OCI-M1 (cell line): ENCODE measurements at places on chromosomes 5 and 9.

DNA sequence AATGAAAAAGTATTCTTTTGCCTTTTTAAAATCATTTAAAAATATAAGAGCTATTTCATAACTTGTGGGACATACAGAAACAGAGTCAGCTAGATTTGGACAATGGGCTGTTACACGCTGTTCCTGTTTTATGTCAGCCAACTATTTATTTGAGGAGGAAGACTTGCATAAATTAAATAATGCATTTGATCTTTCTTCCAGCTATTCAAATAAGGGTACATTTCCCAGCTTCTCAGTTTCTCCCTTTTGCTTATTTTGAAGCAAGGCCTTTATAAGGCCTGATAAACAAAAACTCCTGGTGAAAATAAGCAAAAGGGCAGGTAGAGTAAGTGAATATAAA is 6.5 kb downstream of the STOM start:
- no peak for DNase-seq

- DNase-seq = peak; percentile 78
These were observed 12.3 kb downstream of the IFNA21 start for GRCh38 chr9:21154018-21154608.

GRCh38 chr5:79612667-79613198 is 492 bp downstream of the TENT2 start:
- peak; percentile 83 for DNase-seq

DNA sequence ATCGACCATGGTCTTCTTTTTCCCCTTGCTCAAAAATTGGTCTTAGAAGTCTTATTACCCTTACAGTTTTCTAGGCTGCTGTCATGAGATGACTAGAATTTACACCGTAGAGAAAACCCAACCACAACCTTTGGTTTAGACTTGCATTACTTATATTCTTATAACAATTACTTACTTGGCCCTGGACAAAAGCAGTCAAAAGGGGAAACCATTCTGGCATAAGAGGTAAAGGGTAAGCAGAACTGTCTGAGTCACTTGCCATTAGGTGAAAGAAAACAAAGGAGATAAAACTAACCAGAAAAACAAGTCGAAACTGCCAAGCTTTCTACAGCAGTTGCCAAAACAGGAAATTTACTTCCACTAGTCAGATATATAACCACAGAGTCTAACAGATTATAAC is 17.9 kb downstream of the TMEM245 start:
- DNase-seq = peak; percentile 83

GRCh38 chr5:78007233-78007632 is 231.1 kb upstream of the TBCA start:
- no peak for DNase-seq

DNA sequence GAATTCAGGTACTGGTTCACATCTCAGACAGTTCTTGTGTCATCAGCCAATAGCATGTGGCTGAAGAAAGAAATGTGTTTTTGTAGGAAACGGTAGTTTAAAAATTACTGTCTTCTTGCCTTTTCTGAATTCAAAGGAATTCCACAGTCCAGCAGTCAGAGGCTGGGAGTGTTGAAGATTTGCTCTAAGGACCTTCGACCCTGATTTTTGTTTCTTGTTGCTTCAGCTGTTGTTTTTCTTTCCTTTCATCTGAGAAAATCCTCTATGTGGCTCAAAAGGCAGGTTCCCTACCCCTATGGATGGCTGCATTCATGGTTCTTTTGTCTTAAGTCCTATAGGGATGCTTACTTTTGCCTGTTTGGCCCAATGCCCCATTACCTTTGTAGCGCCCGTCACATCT is 304.9 kb downstream of the TMEM167A start:
- DNase-seq = no peak

- DNase-seq = no peak
These were observed 801.4 kb downstream of the BRINP1 start for GRCh38 chr9:118567861-118568260.

- no peak for DNase-seq
These were observed 644.9 kb downstream of the CCDC171 start for GRCh38 chr9:16197578-16198370.

DNA sequence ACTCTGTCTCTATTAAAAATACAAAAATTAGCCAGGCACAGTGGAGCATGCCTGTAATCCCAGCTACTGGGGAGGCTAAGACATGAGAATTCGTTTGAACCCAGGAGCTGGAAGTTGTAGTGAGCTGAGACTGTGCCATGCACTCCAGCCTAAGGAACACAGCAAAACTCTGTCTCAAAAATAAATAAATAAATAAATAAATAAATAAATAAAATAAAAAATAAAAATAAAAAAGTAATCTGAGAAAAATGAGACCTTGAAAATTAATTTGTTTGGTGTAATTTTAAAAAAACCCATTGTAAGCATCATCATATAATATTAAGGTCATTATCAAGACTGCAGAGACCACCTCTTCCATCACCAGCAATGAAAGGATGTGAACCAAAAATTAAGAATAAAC is 997.1 kb downstream of the CDH18 start:
- no peak for DNase-seq
